ENCODE measurements at places on chromosomes 16 and 17. TPM values are rescaled to one million over a fixed set of nuclear protein-coding genes. Genes with fewer than 3 reads are reported as not detected.

DNA sequence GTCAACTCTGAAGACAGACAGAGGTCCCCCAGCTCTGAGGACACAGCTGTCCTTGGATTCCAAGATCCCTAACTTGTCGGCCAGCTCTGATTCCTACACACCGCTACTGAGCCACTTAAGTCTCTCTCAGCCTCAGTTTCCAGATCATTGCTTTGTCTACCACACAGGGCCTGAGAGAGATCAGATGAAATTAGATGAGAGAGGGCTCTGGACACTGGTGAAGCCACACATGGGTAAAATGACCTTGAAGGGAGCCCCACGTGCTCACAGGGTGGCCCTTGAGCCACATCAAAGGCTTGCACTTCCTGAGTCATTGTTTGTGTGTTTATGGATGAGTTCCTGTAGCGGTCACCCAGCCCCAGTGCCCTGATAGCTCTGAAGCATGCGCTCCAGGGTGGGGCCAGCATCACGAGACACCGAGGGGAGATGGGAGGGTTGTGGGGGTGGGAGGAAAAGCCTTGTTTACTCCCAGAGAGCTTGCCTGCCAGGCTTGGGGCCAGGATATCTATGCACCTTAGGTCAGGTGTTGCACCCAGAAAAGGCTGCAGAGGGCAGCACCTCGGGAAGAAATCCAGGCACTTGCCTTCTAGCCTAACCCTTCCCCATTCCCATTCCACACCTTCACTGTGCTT lies 32.7 kb upstream of the SLC6A2 start:
- DNase-seq: no peak

- no peak for DNase-seq
Observed at GRCh38 chr16:21145738-21146137, 4.9 kb downstream of the DNAH3 start.

DNA sequence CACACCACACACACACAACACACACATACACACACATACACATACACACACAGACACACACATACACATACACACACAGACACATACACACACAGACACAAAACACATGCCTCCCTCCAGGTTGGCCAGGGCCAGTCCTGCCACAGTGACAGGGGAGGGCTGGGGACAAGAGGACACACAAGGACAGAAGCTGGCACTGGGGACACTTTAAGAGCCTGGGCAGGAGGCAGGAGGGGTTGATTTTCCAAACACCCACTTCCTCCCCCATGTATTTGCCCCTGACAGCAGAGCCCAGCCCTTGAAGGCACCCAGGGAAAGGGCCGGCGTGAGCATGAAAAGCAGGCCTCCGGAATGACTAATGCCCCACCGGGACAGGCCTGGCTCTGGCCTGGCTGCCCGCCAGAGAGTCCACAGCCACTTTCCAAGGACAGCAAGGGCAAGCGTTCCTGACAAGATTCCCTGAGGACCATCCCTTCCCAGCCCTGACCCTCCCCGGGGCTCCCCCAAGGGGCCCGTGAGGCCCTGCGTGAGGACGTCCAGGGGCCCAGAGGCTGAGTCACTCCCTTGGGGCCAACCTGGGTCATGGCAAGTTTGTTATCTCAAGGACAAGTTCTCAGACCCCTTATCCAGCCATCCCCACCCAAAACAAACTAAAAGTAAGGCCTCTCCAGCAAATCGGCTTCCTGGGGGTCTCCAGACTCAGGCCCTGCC lies 235.6 kb downstream of the ZNF423 start:
- no peak for DNase-seq

The CACNG5 gene
- not detected for total RNA-seq

The NUDT7 gene
- 4.2 TPM for total RNA-seq

The KIF18B gene
- total RNA-seq: 32.2 TPM

- no peak for DNase-seq
Observed at GRCh38 chr16:78903237-78903636, 697.3 kb downstream of the MAF start.

- DNase-seq: no peak
Observed at GRCh38 chr17:79262624-79263023, 188.0 kb downstream of the ENGASE start.

DNA sequence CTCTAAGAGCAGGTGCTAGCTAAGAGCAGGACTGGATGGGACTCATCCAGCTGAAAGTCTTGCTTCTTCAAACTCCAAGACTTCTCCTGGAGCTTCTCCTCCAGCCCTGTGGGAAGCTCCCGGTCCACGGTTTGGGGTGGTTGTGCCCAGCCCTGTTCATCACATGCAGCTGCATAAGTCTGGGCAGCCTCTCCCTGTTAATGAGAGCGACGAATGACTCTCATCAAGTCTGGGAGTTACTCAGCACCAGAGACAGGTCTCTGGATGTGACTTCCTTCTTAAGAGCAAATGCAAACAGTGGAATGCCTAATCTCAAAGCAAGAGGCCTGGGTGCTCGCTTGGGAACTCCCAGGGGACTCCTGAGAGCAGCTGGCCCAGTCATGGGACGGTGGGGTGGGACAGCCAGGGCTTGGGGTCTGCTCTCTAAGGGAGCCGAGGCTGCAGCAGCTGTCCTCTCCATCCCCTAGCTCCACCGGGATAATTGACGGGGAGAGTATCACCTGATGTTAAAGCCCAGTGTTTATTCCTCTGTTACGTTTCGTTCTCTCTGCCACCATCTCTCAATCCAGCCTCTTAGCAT lies 35.3 kb upstream of the CRHR1 start:
- no peak for DNase-seq

- no peak for DNase-seq
Observed at GRCh38 chr17:79705674-79706073, 25.1 kb upstream of the ENPP7 start.

DNA sequence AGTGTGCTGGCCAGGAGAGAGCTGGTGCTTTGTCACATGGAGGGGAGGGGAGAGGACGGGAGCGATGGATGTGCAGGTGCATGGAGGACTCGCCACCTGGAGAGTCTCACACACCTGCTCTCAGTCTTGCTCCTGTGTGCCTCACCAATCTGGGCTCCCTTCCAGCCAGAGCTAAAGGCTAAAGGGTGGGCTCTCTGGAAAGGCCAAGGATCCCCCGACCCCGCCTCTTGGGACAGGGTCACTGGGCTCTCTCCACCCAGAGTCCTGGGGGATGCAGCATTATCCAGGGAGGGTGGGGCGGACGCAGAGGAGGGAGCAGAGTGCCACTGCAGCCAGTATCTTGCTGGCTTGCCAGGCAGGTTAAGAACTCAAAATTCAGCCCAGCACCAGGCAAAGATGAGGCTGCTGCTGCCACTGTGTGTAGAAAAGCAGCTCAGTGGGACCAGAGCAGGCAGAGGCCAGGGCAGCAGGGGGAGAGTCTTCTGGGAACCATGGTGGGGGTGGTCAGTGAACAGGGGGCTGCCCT lies 5.4 kb upstream of the STAT5B start:
- no peak for DNase-seq

- no peak for DNase-seq
Observed at GRCh38 chr16:13550254-13550653, 369.7 kb upstream of the ERCC4 start.

The KRTAP9-4 gene
- total RNA-seq: not detected

The TRPV2 gene
- total RNA-seq: 1.3 TPM

GRCh38 chr17:13420878-13421277 lies 180.9 kb downstream of the HS3ST3A1 start:
- DNase-seq: no peak

The CD300A gene
- total RNA-seq: 3.9 TPM

DNA sequence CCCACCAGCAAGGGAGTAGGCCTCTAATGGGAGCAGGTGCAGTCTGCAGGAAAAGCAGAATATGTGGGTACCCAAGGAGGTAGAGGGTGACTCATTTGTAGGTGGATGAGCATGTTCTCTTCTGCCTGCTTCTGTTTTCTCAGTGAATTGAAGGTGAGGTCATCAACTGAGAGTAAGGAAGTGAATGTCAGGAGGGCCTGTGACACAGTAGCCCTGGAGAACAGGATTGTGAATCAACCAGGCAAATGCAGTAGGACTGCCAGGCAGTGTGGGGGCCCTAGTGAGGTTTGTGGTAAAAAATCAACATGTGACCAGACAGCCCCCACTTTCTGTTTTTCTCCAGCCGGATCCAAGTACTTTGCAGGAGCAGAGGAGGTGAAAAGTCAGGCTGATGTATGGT lies 150.5 kb upstream of the SOX9 start:
- no peak for DNase-seq

DNA sequence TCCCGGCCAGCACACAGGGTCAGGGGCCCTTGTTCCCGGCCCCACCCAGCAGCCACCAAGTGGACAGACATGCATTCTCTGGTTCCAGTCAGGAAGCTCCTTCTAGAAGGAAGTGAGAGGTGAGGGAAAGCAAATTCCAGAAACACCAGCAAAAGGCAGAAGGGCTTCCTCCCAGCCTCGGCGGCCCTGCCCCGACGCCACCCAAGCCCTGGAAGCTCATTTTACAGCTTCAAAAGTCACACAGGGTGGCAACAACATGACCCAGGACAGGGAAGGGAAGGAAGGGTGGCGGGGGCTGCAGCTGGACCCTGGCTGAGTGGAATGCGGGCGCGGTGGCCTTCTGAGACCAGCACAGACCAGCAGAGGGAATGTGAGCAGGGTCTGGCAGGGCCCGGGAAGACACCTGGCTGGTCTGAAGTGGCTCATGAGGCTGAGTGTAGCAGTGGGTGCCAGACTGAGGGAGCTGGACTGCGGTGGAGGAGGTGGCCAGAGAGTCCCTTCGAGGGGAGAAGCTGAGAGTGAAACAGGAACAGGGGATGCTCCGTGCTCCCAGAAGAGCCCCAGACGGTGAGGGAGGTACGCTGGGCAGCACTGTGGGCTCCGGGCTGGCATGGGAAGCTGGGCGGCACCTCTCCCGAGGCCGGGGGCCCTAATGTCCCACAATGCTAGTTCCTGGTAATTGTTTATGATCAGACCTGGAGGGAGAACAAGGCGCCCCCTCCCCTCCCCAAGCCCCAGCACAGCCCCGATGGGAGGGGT lies 1.9 kb upstream of the UNC13D start:
- no peak for DNase-seq

DNA sequence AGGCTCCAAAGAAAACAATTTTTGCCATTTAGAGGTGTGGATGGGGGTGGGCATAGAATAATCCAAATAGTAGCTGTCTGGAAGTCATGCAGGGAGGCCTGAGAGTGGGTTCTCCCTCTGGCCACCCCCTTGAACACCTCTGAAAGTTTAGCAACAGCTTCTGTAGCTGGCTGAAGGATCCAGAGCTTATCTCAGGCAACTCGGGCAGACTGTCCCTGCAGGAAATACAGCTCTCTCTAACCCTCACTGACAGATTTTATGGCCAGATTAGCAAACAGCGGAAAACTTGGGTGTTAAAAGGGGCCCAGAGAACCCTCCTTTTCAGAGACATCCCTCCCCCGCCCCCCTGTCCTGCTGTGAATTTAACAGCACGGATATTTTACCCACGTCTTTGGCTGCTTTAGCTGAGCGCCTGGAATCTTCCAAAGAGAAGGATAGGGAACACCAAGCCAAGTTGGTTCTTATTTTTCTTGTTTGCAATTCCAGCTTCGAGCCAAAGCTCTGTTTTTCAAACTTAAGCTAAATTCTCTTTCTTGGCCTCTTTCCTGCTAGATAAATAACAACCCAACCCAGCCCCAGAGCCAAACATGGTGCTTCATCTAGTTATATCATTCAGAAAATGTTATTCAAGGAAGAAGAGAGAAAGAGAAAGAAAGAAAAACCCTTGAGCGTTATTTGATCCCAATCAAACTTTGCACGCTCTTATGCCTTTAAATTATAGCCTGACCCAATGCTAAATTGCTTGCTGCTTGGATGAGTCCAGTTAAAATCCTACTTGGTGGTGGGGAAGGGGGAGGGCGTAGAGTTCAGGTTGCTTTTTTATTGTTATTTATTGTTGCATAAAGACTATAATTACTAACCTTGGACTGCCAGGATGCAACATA lies 2.3 kb upstream of the HOXB2 start:
- DNase-seq: no peak

DNA sequence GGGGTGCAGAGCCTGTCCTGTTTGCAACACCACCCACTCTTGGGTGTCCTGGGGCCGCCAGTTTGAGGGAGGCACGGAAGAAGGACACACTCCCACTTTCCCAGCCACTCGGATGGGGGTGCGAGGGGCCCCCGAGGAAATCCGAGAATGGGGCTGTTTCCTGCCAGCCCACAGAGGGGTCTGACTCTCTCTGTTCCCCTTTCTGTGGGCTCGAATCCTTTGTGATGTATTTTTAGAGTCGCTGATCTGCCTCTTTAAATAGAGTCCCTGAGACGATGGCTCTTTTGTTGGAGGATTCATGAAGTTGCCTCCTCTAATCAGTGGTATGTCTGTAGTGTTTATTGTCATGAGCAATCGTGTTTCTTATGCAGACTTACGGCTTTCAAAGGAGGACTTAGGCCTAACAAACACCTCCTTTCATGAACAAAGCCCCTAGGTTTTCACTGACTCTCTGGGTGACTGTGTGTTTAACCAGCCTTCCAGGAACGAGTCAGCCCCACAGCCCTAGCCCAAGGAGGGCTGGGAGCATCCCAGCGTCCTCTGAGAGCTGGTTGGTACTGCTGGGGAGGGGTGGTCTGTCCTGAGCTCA lies 29.1 kb downstream of the CIBAR2 start:
- no peak for DNase-seq

GRCh38 chr17:80191192-80191591 lies 21.4 kb downstream of the CARD14 start:
- no peak for DNase-seq

GRCh38 chr17:76667786-76668453 lies 24.4 kb upstream of the ST6GALNAC1 start:
- DNase-seq: no peak

The TPSAB1 gene
- not detected for total RNA-seq

DNA sequence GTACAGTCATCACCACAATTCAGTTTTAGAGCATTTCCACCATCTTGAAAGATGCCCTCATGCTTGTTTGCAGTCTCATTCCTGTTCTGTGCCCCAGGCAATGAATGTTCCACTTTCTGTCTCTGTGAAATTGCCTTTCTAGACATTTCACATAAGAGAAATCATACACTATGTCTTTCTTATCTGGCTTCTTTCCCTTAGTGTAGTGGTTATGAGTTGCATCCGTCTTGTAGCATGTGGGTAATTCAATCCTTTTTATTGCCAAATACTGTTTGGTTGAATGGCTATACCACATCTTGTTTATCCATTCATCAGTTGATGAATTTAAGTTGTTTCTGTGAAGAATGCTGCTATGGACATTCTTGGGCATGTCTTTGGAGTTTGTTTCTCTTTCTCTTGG lies 132.5 kb upstream of the PLCG2 start:
- DNase-seq: no peak

DNA sequence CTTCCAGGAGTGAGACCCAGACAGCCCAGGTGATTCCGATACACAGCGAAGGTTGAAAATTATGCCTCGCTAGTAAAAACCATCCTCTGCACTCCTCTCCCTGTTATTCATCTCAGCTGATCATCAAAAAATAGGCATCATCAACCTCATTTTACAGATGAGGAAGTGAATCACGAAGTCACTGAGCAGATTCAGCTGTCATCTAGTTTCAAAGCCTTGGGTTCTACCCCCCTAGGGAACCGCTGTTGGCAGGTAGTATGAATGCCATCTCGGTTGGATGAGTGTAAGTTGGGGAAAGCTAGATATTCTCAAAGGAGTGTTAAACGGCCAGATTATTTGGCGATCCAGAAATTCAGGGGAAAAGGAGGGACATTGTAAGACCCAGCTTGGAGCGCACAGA lies 2.0 kb downstream of the CRYM start:
- no peak for DNase-seq

The ASPA gene
- total RNA-seq: not detected
